ENCODE measurements at places on chromosomes 3 and 15.
A peak's percentile ranks its signal among the peaks of the same experiment; 100 is the strongest.

- no peak for DNase-seq
These were observed 648.9 kb upstream of the ALCAM start for GRCh38 chr3:104717828-104718196.

- DNase-seq, result no peak
These were observed 42.1 kb downstream of the PRTG start for GRCh38 chr15:55700876-55701275.

GRCh38 chr3:71989165-71989564 lies 204.2 kb upstream of the PROK2 start:
- no peak for DNase-seq

DNA sequence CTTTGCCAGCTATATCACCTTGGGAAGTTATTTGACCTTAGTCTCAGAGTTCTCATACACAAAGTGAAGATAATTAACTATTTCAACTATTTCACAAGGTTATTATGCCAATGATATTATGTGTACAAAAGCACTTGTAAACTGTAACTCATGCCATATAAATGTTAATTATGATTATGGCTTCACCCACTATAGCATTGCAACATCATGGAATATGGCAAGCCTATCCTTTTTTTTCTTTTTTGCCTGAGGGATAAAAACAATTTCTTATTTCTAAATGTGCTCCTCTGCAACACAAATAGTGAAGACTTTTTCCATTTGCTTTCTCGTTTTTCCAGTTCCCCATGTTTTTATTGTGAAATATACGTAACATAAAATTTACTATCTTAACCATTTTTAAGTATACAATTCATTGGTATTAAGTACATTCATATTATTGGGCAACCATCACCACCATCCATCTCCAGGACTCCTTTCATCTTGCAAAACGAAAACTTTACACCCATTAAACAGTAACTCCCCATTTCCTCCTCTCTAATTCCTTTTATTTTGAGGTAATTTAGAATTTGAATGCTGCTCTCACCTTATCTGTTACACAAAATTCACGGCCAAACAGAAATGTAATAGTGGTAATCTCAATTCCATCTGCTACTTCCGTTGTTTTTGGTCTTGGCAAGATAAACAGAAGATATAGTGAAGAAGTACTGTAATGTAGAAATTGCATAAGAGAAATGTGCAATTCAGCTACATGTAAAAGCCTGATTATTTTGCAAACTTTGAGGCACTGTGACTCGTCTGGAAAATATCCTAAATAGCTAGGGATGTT lies 46.3 kb downstream of the NANOGP8 start:
- DNase-seq, result no peak

DNA sequence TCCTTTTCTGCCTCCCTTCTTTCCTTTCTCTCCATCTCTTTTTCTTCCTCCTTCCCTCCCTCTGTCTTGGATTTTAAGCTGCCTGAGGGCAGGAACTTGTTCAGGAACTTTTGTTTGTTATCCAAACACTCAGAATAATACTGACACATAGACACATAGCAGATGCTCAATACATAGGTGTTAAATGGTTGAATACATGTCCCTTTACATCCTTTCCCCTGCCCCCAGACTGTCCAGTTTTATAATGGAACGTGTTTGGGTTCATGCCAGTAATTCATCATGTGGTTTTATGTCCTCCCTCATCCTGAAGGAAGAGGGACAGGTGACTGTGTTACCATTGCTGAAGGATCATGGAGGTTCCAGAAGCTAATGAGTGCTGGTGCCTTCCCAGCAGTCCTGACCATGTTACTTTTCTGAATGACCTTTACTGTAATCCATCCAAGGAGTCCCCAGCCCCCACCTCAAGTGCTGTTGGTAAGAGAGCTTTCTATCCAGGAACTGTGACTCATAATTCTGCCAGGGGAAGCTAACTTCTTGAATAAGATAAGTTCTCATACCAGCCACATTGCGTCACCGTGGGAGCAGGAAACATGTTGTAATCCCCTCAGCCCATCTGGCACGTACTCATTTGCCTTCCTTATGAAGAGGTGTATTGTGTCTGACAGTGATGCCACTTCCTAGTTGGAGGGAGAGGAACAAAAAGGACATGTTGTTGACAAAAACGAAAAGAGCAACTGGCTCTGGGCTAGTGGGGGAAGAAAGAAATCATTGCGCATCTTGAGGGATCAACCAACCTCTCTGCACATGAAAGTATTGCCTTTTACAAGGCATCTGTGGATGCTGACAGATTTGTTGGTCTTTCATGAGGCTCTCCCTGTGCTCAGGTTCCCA lies 52.4 kb downstream of the IL1RAP start:
- DNase-seq, result peak; percentile 56

GRCh38 chr3:32969656-32970055 lies 18.2 kb downstream of the CCR4 start:
- no peak for DNase-seq

DNA sequence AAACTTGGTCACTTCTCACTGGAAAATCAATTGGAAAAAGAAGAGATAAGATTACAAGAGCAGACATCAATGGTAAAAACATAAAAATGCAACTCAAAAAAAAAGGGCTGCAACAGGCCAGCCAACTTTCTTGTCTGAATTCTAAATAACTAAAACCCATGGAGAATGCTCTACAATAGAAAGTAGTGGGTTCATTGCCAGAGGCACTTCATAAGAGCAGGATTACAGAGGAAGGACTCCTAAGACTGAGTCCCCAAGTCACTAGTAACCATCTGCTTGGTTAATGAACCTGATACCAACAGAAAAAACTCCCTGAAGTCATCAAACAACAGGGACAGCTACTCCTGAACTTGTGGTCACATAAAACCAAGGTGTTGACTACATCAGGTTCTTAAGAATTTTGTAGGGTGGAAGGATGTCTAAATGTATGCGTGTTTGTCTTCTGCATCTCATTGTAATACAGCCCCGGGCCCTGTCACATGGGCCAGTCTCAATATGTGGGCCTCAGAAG lies 148.6 kb downstream of the IMPG2 start:
- no peak for DNase-seq

DNA sequence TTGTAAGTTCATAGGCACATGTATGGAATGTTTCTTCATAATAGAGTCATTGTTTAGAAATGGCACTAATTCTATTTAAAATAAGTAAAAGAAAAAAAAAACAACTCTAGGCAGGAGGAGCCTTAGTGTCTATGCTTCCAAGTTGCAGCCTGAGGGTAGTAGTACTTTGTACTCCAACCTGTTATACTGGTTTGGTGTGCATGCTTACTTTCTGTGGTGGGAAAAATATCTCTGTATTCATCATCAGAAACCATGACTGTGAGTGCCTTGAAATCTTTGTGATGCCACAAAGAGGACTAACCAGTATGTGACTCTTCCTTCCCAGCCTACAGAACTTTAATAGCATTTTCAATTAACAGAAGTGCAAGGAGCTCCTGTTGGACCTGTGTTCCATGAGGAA lies 4.4 kb downstream of the NAALADL2 start:
- no peak for DNase-seq

- DNase-seq, result no peak
These were observed 9.8 kb upstream of the TMEM115 start for GRCh38 chr3:50369012-50369670.

DNA sequence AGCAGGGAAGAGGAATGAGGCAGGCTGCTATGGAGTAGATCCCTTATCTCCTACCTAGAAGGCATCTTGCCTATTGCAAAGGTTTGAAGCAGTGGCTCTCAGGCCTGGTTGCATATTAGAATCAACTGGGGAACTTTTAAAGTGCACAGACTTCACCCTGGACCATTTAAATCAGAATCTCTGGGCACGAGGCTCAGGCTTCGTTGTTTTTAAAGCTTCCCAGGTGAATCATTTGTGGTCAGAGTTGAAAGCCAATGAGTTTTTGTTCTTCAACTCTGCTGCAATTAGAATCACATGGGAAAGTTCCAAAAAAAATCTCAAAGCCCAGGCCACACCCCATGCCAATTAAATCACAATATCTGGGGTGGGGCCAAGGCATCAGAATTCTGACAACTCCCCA lies 773.1 kb downstream of the AGBL1 start:
- no peak for DNase-seq

DNA sequence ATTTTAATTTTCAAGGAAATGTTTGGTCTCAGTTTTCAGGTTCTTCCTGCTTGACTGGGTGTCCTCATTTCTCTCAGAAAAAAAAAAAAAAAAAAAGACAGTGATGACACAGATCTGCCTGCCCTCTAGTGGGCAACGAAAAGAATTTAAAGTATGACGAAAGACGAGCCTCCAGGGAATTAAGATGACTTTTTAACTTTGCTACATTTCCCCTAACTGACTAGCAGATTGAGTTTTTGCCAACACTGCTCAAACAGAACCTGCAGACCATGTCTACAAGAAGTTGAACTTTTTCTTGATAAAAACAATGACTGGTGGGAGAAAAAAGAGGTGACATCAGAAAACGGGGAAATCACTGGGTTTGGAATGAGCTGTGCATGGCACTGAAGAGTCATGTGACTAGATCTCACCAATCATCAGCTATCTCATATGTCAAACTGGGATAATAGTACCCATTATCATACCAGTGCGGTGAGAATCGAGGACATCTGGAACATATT lies 40.8 kb downstream of the EOMES start:
- DNase-seq, result no peak

DNA sequence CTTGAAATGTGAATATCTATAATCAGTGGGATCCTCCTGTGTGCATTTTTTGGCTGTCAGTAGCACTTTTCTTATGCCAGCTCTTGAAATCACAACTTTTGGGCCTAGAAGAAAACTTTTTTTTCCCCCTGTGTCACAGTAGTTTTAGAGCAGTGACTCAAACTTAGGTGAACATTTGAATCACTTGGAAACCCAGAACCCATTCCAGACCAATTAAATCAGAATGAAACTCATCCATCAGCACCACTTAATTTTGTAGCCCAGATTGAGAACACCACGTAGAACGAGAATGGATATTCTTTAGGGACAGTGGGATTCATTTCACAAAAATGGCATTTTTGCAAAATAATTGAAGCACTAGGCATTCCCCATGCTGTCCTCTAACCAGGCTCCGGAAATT lies 224.8 kb upstream of the NANOGP8 start:
- DNase-seq, result no peak

DNA sequence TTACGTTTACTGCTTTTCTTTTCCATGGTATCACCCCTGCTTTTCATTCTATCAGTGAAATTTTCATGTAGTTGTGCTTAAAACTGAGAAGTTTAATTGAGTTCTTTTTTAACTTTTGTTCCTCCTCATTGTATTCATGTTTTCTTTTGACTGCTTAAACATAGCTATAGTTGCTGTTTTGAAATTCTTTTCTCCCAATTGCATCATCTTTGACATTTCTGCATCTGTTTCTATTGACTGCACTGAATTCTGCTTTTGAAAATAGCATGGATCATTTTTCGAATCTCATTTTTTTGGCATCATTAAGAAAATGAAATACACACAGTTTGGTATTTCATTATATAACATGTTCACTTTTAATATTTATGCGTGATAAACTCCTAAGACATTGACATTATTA lies 694.9 kb downstream of the MECOM start:
- no peak for DNase-seq

GRCh38 chr15:57308170-57308545 lies 68.1 kb upstream of the CGNL1 start:
- DNase-seq, result no peak

- no peak for DNase-seq
These were observed 220.0 kb upstream of the UBE2E2 start for GRCh38 chr3:22982981-22983587.

DNA sequence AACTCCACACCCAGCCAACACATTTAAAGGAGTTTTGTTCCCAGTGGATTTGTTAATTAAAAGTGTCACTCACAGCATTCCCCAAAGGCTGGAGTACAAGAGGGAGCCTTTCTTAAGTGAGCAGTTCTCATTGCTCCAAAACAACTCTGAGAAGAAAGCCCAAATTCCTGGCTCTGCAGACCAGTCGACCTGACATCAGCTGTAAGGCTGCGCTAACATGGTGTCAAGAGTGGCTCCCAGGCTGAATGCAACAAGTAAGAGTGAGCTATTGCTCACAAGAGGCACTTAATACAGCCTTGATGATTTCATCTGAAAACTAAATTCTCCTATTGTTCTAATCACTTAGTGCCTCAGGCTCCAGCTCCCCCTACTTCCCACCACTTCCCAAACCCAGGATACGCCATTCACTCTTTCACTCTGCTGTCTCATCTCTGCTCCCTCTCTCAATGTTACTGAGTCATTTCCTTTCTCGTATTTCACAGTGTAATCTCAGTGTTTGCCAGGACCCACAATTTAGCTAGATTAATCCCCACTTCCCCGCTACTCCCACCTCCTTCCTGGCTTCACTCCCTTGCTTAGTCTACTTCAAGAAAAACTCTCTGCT lies 81.8 kb downstream of the WWTR1 start:
- peak; percentile 62 for DNase-seq

DNA sequence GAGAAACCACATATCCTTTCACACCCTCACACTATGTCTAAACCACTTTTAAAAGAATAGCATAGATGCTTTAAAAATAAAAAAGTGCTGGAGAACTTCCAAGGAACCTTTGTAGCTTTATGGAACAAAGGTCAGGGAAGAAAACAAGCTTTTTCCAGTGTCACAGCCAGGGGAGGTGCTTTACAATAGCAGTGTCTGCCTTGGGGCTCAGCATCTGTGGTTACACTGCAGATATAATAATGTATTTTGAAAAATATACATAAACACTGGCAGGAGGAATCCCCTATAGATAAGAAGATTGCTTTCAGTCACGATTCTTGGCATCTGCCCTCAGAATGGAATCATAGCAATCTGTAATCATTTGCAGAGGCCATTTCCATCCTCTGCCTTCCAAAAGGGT lies 362.4 kb upstream of the LRRC3B start:
- DNase-seq, result no peak

DNA sequence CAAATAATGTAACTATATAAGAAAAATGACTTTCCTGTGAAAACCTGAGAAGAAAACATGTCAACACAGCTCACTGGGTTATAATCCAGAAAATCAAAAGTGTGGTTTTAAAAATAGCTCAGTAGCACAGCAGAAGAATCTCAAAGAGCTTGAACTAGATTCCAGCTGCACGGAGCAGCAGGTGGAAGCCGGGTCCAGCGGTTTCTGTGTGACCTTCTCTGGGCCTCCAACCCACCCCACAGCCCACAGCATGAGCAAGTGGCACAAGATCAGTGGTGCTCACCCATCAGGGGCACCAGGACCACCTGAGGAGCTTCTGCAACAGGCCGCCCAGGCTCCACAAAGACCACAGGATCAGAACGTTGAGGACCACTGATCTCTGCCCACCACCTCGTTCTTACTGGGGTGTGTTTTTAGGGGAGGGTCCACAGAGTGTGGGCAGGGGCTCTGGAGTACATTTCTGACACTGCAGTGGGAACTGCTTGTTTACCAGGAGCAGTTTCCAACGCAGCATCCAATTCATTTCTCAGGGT lies 23.2 kb downstream of the SLC41A3 start:
- no peak for DNase-seq

DNA sequence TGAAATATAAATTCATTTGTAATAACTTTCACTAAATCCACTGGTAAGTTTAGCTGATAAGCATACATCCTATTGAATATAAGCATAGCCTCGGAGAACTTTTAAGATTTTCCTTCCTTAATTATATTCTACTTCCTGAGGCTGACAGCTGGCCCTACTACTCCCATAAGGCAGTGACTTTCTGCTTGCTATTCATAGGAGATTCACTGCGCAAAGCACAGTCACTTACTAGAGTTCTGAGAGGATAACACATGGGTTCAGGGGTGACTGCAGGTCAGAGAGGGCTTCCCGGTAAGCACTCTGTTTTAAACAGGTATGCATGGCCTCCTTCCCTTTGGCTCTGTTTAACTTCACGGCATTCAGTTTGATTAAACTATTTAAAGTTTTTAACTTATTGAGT lies 75.8 kb downstream of the FAIM start:
- DNase-seq, result no peak

All from bone marrow (tissue), 2 donors.